Endothelial cell of umbilical vein (primary cell): ENCODE measurements at places on chromosomes 12 and 14. TPM values are rescaled to one million over a fixed set of nuclear protein-coding genes. Genes with fewer than 3 reads are reported as not detected.
A peak's percentile ranks its signal among the peaks of the same experiment; 100 is the strongest.

The TMEM30B gene
- 0.32 and 0.37 TPM in 2 replicates for polyA plus RNA-seq

The P3H3 gene
- 70.2 and 75.9 TPM in 2 replicates for polyA plus RNA-seq

The GLIPR1L1 gene
- not detected in 2 replicates for polyA plus RNA-seq

The RFLNA gene
- 24.5 and 51.1 TPM in 2 replicates for polyA plus RNA-seq

The ASPG gene
- 0.05 TPM in 1 of 2 replicates, not detected in the other for polyA plus RNA-seq

The C3AR1 gene
- polyA plus RNA-seq = 0.70 and 1.1 TPM in 2 replicates

The SLC25A47 gene
- polyA plus RNA-seq = not detected in 2 replicates

The ST8SIA1 gene
- polyA plus RNA-seq = not detected in 2 replicates

The PELI2 gene
- polyA plus RNA-seq = 9.9 and 11.5 TPM in 2 replicates

The KCNH3 gene
- polyA plus RNA-seq = 0.13 and 0.14 TPM in 2 replicates

DNA sequence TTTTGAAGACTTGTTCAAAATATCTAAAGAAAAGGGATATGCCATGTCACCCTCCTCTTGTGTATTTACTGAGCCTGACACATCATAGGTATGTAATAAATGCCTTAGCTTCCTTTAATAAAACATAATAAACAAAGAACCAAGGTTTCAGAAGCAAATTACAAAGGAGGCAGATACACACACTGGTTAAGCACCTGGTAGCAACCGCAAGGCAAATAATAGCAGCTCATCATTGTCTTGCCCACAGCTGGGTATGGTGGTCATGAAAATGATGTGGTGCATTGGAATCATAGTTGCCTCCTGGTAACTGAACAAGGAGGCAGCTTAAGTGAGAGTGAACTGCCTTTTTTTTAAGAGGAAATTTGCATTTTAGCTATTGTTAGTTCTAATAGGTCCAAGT is 39.0 kb downstream of the PAX9 start:
- no peak for DNase-seq

GRCh38 chr12:51437431-51437830 is 12.8 kb downstream of the SLC4A8 start:
- peak; percentile 55 for DNase-seq

DNA sequence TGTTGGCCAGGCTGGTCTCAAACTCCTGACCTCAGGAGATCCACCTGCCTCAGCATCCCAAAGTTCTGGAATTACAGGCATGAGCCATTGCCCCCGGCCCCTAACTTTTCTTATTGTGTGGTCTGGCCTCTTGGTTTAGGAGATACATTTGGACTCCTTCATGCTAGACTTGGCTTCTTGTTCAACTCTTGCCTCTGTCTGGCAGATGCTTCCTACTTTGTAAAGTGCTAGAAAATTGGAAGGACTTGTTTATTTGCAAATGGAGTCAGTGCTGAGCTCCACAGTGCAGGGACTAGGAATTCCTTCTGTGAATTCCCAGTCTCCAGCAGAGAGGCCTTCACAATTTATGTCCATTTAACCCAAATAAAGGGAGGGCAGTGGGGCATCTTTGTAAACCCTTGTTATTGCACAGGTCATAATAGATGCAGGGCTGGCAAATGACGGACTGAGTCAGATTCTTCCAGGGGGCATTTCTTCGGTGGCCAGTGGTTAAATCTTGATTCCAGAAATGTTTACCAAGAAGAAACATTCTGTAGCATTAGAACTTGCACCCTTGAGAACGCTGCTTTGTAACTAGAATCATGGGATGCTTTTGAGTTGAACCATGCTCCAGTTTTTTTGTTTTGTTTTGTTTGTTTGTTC is 73.8 kb upstream of the TBX3 start:
- no peak for DNase-seq

GRCh38 chr14:94081386-94081820 is 293 bp downstream of the IFI27L1 start:
- DNase-seq = no peak

- peak; percentile 50 for DNase-seq
Measured at GRCh38 chr12:8948701-8949341, 624 bp downstream of the M6PR start.

- no peak for DNase-seq
Measured at GRCh38 chr14:86777963-86778602, 1214.9 kb downstream of the GALC start.

GRCh38 chr12:12533238-12533829 is 29.3 kb downstream of the DUSP16 start:
- no peak for DNase-seq

DNA sequence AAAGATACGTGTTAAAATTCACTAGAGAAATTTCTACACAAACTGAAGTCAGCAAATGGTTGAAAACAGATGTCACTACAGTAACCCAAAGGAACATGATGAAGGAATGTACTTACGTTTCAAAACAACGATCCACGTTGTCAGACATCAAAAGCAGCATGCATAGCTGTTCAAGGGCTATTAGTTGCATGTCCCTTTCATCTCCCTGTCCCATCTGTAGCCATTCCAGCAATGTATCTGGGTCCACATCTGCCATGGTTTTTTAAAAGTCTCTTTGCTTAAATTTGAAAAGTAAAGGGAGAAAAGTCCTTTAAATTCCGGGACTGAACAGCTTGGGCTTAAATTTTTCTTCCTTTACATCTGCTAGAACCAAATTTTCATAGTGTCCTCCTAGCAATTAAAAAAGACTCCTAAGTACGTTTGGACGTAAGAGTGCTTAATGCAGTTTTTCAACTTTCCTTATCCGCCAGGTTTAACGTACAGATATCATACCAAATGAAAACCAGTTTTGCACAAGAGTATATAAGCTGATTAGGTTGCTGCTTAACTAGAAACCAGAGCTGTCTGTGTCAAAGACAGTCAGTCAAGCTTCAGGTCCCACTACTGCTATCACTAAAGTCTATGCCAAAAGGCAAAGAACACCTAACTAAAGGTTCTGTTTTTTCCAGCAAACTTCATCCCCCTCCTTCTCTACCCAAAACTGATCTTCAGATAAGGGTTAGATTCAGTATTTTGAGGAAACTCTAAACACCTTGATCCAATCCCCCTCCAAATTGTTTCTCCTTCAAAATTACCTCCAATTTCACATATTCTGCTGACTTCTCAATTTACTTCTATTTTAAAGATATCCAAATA is 1.7 kb downstream of the HECTD1 start:
- peak; percentile 39 for DNase-seq

DNA sequence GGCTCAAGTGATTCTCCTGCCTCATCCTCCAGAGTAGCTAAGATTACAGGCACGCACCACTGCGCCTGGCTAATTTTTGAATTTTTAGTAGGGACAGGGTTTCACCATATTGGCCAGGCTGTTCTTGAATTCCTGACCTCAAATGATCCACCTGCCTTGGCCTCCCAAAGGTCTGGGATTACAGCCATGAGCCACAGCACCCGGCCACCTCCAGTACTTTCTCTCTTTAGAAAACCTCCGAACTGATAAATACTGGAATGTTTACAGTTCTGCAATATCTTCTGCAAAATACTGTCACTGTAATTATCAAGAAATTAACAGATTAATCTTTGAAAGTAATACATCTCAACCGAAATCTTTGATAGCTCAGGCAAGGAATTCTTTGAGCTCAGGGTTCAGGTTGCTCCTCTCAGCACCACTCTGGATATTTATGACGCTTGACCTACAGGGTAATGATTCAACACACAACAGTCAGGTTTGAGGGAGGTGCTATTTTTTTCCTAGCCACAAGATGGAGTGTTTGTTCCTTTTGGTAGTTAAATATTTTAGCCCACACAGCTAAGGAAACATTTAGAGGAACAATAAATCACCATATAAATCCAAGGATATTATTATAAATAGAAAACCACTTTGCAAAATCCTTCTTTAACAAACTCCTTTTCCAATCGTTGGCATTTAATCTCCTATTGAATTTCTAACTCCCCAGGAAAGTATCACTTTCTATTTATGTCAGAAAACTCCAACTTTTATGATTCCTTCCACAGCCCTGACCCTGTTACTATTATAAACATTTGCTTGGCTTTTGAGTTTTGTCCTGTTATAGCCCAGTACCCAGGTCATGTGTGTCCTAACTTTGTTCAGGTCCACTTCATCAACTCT is 48.6 kb upstream of the GTF2A1 start:
- peak; percentile 69 for DNase-seq

DNA sequence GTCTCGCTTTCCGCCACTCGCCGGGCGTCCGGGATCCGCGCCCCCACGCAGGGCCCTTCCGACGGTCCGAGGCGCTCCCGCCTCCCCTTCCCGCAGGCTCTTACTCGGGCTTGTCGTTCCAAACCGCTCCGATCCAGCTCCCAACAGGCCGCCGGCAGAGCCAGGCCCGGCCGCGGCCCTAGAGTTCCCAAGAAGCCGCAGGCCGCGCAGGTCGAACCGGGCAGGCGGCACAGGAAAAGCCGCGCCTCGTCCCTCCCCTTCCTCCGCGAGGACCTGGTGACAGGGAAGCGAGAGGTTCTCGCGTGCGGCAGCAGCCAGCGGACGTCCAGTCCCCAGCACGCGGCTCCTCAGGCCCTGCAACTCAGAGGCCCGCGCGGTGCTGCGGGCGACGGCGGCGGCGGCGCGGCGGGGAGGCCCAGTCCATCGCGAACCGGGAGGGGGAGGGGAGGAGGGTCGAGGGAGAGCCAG is 272 bp downstream of the HECTD1 start:
- DNase-seq = no peak

GRCh38 chr12:51246254-51246853 is 7.7 kb downstream of the DAZAP2 start:
- DNase-seq = peak; percentile 49

- DNase-seq = no peak
Measured at GRCh38 chr12:80590085-80590484, 117.3 kb upstream of the MYF6 start.

GRCh38 chr14:52279408-52279807 is 11.9 kb downstream of the PTGDR start:
- DNase-seq = no peak

DNA sequence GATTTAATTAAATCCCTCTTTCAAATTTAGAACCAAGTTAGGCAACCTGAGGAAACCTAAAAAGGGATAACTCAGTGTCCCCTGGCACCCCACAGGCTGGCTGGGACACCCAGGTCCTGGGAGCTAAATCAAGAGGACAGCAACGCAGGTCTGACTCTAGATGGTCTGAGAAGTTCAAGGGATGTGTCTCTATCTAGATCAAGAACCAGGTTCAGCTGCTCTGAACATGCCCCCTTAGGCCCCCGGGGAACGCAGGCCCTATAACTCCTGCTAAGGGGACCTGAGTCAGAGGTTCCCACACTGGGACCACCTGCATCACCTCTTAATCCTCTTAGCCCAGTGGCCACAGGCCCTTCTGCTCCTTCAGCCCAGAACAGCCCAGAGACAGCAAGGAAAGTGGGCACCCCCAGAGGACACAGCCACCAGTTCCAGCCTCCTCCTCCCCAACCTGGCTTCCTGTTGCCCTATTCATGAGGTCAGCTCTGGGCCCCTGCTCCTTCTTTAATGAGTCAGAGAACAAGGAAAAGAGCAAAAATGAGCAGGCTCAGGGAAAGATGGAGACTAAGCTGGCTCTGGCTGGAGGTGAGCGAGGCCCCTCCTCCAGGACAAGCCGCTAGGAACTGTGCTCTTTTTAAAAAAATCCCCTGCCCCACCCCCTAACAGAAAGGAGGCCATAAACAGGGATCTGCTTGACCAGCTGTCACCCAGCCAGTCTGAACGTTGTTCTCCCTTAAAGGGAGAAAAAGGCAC is 10.8 kb downstream of the PITPNM2 start:
- peak; percentile 24 for DNase-seq

GRCh38 chr12:54830199-54830598 is 24.1 kb upstream of the MUCL1 start:
- no peak for DNase-seq

GRCh38 chr12:62998454-62998853 is 63.5 kb upstream of the PPM1H start:
- no peak for DNase-seq

GRCh38 chr12:52182384-52182783 is 9.4 kb downstream of the KRT80 start:
- no peak for DNase-seq

DNA sequence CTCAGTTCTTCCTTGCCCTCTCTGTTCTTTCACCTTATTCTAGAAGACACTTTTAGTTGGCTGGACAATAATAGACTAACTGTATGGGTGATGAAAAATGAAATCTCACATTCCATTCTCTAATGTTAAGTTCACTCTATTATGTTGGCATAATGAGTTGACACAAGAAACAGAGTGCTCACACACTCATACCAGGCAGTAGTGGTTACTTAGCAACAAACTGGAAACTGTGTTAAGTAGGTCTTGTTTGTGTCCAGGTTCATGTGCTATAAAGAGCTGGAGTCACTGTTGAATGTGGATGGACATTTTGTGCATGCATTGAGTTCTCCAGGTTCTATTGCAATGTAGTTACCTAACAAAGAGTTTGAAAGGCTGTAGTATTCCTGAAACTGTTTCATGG is 16.9 kb upstream of the PPP4R4 start:
- no peak for DNase-seq

GRCh38 chr14:68440820-68441219 is 352.0 kb downstream of the ZFP36L1 start:
- peak; percentile 18 for DNase-seq

- DNase-seq = no peak
Measured at GRCh38 chr12:104263026-104263425, 40.5 kb upstream of the EID3 start.

DNA sequence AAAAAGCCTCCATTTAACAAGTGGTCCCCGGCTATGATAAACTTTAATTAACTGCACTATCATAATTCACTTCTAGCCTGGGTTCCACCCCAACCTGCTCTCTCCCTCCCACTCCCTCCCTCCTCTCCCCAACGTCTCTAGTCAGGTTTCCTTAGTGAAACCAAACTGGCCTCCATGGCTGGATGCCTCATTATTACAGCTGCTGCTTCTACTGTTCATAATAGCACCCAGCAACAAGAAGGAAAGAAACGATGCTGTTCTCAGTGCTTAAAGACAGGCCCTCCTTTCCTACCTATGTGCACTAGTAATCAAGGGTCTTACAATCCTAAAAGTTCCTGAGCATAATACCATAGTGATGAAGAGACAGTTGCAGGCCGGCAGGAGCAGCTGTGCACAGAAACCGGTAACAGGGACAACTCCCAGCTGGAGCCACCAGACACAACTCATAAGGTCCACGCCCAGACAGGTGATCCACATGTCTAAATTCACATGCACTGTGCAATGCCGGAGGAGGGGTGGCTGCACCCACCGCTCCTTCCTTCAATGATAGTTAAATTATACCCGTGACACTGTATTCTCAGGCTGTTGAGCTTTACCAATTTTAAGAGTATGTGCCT is 6.2 kb downstream of the IRF2BPL start:
- DNase-seq = no peak

DNA sequence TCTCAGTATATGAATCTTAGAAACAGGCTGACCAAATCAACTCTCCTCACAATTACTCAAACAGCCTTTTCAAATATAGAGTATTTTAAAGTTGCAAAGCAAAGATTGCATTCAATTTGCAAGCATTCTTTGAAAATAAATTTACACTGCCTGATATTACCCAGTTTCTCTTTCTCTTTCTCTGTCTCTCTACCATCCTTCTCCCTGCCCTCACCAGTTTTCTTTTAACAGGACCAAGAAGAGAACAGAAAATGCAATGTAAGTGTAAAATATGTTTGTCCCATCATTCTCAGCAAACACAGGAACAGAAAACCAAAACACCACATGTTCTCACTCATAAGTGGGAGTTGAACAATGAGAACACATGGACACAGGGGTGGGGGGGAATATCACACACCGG is 520.3 kb upstream of the USP15 start:
- no peak for DNase-seq
